ENCODE measurements at places on chromosomes 16 and 17.

- no peak for DNase-seq
Observed at GRCh38 chr17:42682722-42683403, 532 bp downstream of the CNTNAP1 start.

- peak; percentile 86 for DNase-seq
Observed at GRCh38 chr16:29029168-29029994, 44.5 kb downstream of the LAT start.

DNA sequence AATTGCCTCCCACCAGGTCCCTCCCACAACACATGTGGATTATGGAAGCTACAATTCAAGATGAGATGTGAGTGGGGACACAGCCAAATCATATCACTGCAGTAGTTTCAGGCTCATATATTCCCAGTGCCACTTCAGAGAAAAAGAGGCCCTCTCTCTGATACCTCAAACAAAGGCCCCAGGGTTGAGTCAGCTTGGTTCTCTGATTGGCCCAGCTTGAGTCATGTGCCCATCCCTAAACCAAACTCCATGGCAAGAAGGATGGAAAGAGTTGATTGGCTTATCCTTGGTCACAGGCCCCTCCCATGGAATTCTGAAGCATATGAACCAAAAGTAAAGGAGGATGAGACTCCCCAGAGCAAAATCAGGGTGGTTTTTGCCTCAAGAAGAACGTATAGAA is 75.9 kb upstream of the IRX6 start:
- no peak for DNase-seq

GRCh38 chr17:29733166-29733565 is 110.5 kb upstream of the CORO6 start:
- no peak for DNase-seq

GRCh38 chr17:77506371-77506991 is 365.7 kb downstream of the SEC14L1 start:
- no peak for DNase-seq

DNA sequence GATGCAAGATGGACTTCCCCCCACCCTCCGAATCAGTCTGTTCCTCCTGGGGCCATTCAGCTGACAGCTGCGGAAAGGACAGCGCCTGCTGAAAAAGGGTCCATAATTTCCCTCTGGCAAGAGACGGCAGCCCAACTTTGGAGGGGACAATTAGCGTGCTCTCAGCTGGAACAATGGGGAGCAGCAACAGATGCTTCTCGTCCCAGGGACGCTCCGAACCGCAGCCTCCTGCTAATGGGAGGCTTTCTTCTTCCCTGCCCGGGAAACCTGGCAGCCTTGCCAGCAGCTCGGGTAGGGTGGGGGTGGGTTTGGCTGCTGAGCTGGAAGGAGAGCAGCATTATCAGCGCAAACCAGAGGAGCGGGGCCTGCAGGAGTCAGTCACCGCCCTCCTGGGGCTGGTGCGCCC is 500.0 kb upstream of the SALL1 start:
- no peak for DNase-seq

DNA sequence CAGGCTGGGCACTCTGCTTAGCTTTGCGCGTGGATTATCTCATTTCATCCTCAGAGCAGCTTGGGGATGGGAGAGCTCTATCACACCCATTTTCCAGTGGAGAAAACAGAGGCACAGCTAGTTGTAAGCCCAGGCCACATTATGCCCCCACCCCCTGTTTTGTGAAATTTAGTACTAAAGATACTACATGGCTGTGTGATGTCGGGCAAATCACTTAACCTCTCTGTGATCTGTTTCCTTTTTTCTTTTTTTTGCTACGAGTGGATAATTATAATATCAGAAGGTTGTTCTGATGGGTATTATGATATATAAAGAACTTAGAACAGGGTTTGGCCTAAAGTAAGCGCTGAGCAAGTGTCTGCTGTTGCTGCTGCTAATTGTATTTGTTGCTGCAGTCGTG is 41.6 kb downstream of the ABAT start:
- no peak for DNase-seq
